ENCODE measurements at places on chromosomes 16 and 17.

DNA sequence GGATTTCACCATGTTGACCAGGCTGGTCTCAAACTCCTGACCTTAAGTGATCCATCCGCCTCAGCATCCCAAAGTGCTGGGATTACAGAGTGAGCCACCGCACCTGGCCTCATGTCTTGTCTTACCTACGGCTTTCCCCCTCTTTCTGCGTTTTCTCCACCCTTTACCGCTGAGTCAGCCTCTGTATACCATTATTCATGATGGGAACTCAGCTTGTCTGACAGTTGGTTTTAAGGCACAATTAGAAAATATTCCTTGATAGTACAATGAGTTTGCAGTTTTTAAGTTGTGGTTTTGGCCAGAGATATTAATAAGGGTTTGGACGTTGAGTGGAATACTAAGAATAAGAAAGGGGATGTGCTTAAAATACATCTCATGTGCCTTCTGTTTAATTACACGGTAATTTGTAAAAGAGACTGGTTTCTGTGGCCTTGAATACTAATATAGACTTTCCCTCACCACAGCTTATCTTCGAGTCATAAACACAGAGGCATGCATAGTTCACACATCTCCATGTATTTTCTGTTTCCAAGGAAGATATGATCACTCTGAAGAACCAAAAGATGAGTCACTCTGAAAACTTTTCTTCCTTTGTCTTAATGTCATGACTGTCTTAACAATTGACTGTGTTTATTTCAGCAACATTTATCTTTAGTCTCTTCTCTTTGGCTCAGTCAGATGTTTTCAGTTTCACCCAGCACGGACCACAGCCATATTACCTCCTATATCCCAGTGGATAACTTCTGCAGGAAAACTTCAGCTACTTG, 54.4 kb downstream of the PITPNC1 start:
- no peak for DNase-seq

- no peak for DNase-seq
Measured at GRCh38 chr16:29837841-29838240, 17.6 kb downstream of the MVP start.

DNA sequence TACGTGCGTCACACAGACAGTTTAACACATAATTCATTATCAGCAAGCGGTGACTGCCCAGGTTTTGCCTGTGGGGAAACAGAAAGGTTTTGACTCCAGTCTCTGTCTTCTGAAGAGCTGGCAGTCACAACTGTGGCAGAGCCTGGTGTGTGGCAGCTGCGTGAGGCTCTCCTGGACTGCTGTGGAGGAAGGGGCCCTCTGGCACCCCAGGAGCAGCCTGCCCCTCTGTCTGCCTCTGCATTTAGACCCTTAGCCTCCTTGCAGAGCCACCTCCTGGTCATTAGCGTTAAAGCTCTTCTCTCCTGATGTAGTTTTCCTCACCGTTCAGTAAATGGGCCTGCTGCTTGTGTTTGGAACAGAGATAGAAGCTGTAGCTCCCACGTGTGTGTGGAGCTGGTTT, 10.9 kb downstream of the RAB40C start:
- no peak for DNase-seq

- DNase-seq: no peak
Measured at GRCh38 chr16:59964232-59964924, 1230.3 kb upstream of the GOT2 start.

DNA sequence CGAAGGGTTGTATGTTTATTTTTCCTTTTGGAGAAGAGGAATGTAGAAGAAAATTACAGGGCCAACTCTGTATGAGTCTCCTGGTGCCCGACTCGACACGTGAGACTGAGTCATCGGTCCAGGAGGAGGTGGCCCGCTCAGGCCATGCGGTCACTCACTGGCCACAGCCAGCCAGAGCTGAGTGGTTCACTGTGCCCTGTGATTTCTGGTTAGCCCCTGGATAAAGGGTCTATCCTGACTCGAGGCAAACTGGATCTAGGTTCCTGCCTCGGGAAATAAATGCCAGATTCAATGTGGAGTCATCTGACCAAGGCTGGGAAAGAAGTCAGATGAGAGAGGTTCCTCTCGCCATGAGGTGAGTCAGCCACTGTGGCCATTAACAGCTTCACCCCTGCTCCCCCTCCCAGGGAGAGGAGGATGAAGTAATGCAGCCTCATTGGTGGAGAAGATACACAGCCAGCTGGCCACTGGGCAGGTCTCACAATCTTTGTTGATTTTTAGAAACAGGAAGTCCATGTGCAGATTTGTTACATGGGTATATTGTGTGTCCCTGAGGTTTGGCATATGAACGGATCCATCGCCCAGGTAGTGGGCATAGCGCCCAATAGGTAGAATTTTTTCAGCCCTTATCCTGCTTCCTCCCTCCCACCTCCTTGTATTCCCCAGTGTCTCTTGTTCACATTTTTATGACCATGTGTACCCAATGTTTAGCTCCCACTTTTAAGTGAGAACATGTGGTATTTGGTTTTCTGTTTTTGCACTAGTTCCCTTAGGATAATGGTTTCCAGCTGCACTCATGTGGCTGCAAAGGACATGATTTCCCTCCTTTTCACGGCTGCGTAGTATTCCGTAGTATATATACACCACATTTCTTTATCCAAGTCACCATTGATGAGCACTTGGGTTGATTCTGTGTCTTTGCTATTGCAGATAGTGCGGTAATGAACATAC, 21.7 kb upstream of the USP36 start:
- DNase-seq: no peak

DNA sequence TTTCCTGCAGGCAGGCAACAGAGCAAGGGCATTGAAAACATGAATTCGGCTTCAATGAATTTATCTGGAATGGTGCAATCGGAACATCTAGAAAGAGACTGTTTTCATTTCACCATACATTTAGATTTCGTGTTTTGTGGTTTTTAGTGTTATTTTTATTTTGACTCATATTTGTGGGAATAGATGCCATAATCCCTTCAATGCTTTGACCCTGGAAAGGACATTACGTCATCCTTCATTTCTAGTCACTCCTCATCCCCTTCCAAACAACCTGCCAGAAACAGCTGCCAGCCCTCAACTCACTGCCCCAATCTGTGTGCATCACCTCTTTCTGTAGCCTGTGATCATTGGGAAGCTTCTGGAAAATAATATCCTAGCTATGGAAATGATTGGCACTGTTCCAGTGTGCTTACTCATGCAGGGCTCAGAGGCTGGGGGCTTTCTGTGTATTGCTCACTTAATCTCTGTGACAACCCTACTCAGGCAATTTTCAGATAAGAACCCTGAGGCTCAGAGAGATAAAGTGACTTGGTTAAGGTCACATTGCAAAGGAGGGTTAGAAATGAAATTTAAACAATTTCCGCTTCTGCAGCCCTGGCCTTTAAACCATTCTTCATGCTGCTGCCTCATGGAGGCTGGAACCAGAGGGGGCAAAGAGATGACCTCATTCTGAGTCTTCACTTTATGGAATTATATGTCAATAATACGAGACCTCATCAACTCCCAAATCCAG, 9.5 kb upstream of the KSR1 start:
- no peak for DNase-seq
